ENCODE measurements at places on chromosomes 7 and 10.

DNA sequence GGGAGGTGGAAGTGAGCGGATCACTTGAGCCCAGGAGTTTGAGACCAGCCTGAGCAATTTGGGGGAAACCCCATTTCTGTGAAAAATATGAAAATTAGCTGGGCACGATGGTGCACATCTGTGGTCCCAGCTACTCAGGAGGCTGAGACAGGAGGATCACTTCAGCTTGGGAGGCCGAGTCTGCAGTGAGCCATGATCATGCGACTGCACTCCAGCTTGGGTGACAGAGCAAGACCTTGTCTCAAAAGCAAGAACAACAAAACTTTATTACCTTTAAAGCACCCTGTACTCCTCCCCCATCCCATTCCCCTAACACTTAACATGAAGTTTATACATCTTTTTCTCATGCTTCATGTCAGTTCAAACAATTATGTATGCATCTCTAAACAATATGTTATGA lies 1.3 kb upstream of the TMEM248 start:
- DNase-seq, result no peak

DNA sequence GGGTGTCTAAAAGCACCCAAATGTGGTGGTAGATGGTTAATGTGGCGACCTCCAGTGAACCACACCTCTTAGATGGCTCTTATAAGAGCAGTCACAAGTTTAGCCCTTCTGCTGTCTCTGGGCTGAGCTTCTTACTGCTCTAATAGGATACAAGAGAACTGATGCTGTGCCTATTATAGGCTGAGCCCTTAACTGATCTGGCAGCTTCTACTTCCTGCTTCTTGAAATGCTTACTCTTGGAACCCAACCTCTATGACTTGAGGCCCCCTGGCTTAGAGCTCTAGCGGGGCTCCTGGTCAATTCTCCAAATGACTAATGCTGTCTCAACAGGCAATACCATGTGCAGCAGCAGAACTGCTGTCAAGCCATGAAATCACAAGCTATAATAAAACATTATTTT lies 35.0 kb upstream of the LSM8 start:
- no peak for DNase-seq

- DNase-seq, result no peak
Observed at GRCh38 chr10:111856631-111857030, 326.9 kb downstream of the GPAM start.

GRCh38 chr10:115379064-115379463 lies 285.9 kb downstream of the ATRNL1 start:
- DNase-seq, result no peak

DNA sequence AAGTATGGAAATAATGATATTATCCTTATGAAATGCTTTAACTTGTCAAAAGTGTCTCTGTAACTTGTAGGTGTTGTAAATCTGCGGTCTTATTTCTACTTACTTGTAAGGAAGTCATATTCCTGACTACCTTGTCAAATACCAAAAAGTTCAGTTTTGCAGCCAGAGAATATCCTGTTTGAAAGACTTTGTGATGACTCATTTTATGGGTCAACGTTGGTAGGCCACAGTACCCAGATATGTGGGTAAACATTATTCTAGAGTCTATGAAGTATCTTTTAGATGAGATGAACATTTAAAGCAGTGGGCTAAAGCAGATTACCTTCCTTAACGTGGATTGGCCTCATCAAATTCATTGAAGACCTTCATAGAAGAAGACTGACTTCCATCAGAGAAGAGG lies 195.3 kb downstream of the PPP1R9A start:
- DNase-seq, result no peak

- no peak for DNase-seq
Observed at GRCh38 chr10:114808982-114809381, 12.6 kb upstream of the FHIP2A start.
